ENCODE measurements at places on chromosomes 6 and 20.

GRCh38 chr6:21137700-21138335 is 455.7 kb upstream of the SOX4 start:
- no peak for DNase-seq

DNA sequence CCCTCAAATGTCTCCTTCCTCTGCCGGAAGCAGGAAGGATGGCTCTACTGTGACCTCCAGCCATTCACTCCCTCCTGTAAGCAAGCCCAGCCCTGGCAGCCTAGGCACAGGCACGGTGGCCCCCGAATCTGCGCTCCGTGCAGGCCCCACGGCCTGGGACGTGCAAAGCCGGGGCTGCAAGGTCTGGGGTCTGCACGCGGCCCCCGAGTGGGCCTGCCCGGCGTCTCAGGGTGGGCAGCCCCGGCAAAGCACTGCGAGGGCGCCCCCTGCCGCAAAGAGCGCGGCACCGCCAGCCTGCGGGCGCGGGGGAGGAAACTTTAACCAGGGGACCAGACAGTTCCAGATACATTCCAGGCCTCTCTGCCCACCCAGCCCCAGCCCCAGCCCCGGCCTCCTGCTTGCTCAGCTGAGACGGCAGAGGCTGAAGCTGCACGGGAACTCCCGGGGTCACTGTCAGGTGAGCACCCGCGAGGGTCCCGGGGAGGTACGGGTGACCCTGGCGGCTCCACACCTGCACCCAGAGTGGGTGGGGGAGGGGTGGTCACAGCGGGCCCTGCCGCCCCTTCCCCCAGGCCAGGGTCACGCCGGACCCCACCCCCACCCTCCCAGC is 98.8 kb downstream of the ASXL1 start:
- DNase-seq = peak; percentile 74

DNA sequence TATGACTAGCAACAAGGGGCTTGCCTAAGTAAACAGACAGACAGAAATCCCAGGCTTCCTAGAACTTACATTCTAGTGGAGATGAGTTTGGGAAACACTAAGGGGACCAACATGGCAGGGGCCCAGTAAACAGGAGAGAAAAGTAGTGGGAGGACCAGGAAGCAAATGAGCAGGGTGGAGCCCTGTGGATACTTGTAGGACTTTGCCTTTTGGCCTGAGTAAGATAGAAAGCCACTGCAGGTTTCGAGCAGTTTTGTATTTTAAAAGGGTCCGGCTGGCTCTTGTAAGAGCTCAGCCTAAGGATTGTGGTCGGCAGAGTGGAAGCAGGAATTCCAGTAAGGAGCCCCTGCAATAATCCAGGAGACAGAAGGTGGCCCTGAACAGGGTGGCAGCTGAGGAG is 125.5 kb downstream of the MAP3K7 start:
- no peak for DNase-seq

DNA sequence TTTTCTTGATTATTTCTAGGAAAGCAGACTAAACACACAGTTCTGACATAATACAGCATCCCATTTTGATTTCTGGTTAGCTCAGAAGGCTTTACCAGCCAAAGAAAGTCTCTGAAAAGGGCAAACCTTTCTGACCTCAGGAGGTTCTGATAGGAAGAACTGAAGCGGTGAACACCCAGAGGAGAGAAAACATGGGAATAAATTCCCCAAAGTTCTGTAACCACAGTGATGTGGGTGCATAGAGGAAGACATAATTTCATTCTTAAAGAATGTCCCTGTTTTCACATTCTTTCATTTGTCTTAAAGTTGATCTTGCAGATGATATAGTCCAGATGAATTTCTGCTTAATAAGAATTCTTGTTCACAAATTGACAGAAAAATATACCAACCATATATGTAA is 60.3 kb downstream of the RSPO3 start:
- DNase-seq = no peak
